ENCODE measurements at places on chromosomes 6 and 20. TPM values are rescaled to one million over a fixed set of nuclear protein-coding genes. Genes with fewer than 3 reads are reported as not detected.

MAP3K4 gene
- total RNA-seq: 54.6 TPM

AGPAT4 gene
- 10.9 TPM for total RNA-seq

MAP3K7 gene
- total RNA-seq: 41.5 TPM

FRMD1 gene
- total RNA-seq: under 0.01 TPM

AP5S1 gene
- 16.7 TPM for total RNA-seq

PSMF1 gene
- 27.7 TPM for total RNA-seq

REPS1 gene
- 29.5 TPM for total RNA-seq

SNAP25 gene
- total RNA-seq: 0.44 TPM

HLA-DOA gene
- total RNA-seq: not detected

MAPK13 gene
- 34.1 TPM for total RNA-seq

BEND3 gene
- 2.2 TPM for total RNA-seq

SLC26A8 gene
- total RNA-seq: not detected

SLC17A2 gene
- not detected for total RNA-seq

GRIK2 gene
- total RNA-seq: 0.25 TPM

MC3R gene
- total RNA-seq: not detected

KCNB1 gene
- total RNA-seq: under 0.01 TPM

MEI4 gene
- not detected for total RNA-seq

PIGT gene
- 21.1 TPM for total RNA-seq

SLC17A4 gene
- total RNA-seq: not detected

EFCAB8 gene
- total RNA-seq: not detected

AGPAT1 gene
- total RNA-seq: 15.7 TPM

SIRPA gene
- total RNA-seq: 11.5 TPM

POU5F1 gene
- total RNA-seq: not detected

SH3BGRL2 gene
- total RNA-seq: 6.7 TPM

HCRTR2 gene
- not detected for total RNA-seq

CLPSL2 gene
- not detected for total RNA-seq

PGC gene
- total RNA-seq: not detected

DHX35 gene
- total RNA-seq: 15.2 TPM

C6orf58 gene
- not detected for total RNA-seq

PROKR2 gene
- total RNA-seq: not detected

ENTPD6 gene
- 99.5 TPM for total RNA-seq

PAQR8 gene
- total RNA-seq: 4.1 TPM

NKX2-2 gene
- not detected for total RNA-seq
